ENCODE measurements at places on chromosomes 4 and X.

GRCh38 chr4:180637616-180638015 is 1605.6 kb upstream of the TENM3 start:
- no peak for DNase-seq

GRCh38 chr4:3013839-3014350 is 50.5 kb downstream of the GRK4 start:
- DNase-seq, result no peak

GRCh38 chrX:12526306-12526705 is 264.9 kb upstream of the PRPS2 start:
- DNase-seq, result no peak

DNA sequence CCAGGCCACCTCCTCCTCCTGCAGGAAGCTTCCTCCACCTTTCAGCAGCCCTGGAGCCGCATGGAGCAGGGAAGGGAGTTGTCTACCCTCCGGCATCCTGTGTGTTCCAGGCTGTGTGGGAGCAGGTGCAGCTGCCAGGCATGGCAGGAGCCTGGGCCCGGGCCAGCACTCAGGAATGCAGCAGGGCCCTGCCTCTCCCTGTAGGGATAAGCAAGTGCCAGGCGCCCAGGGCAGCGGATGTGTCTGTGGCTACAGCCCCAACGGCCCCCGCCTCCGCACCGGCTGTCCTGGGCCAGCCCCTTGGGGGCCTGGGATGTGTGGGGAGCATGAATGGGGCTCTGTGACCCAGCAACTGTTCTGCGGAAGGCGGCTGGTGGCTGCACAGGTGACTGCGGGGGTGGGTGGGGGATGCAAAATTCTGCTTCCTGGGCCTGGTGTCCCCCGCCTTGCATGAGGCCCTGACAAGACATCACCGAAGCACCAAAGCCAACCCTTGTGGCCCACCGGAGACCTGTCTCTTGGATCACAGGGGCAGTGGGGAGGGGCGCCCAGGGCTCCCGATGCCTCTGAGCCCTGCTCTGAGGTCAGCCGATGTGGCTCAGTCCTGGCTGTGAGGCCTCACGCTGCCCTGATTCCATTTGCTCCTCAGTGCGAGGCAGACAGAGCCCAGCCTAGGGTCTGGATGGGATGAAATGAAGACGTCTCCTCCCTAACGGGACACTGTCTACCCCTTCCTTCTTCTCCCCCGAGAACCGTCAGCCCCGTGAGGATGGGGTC is 1.4 kb upstream of the DOK7 start:
- DNase-seq, result no peak

GRCh38 chr4:74061430-74061829 is 22.9 kb upstream of the CXCL3 start:
- no peak for DNase-seq

DNA sequence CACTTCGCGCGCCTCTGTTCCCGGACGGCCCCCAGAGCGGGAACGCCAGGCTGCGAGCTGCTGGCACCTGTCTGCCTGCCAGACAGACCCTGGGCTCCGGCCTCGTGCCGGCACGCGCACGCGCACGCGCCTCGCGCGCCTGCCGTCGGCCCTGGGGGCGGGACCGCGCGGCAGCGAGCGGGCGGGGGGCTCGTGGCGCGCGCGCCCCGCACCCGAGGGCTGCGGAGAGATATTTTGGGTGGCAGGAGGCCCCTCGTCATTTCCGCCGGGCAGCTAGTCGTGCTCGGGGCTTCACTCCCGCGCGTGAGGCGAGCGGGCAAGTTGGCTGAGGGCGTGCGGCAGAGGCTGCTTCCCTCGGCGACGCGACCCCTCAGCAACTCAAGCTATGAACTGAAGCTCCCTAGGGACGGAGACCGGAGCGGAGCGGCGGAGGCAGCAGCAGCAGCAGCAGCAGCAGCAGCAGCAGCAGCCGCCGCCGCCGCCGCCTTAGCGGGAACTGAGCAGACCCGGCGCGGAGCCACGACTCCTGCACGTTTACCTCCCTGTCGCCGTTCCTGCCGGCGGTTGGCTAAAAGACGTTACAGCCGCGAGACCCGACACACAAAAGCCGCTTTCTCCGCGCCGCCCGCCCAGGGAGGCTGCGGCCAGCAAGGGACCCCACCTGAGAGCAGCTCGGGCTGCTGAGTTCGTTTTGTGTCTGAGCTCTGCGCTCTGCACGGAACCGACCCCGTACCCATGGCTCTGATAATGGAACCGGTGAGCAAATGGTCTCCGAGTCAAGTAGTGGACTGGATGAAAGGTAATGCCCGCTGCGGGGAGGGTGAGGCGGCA is at the start of gene CNKSR2:
Gene CNKSR2 (plus strand): TSS at position 256 of the 831 bp plus-strand sequence. CDS start 480 bp downstream, at position 736.
- no peak for DNase-seq

DNA sequence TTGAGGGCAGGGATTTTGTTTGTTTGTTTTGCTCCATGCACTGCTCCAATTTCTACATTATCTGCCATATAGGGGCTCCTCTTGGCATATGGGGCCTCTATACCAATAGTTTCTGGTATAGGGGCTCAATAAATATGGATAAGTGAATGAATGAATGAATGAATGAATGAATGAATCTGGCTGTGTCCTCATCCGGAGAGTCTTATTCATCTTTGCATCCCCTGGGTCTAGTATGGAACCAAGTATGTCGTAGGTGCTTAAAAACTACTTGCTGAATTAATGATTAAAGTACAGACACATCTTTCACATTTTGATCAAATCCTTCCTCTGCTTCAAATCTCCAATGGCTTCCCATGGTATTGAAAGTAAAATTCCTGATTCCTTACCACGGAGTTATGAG is 80.1 kb downstream of the DRD5 start:
- no peak for DNase-seq

- no peak for DNase-seq
Observed at GRCh38 chrX:12867685-12868084, 813 bp downstream of the TLR7 start.

DNA sequence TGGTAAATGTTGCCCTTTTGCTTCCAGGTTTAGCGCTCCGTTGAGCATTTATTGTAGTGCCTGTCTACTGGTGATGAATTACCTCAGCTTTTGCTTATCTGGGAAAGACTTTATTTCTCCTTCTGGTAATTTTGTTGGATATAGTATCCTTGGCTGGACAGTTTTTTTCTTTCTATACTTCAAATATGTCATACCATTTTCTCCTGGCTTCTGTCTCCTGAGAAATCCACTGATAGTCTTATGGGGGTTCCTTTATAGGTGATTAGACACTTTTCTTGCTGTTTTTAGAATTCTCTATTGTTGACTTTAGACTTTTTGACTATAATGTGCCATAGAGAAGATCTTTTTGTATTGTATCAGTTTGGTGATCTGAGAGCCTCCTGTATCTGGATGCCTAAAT is 73.5 kb downstream of the ARFIP1 start:
- DNase-seq, result no peak

GRCh38 chrX:108439961-108440696 is 491 bp downstream of the COL4A5 start:
- no peak for DNase-seq

DNA sequence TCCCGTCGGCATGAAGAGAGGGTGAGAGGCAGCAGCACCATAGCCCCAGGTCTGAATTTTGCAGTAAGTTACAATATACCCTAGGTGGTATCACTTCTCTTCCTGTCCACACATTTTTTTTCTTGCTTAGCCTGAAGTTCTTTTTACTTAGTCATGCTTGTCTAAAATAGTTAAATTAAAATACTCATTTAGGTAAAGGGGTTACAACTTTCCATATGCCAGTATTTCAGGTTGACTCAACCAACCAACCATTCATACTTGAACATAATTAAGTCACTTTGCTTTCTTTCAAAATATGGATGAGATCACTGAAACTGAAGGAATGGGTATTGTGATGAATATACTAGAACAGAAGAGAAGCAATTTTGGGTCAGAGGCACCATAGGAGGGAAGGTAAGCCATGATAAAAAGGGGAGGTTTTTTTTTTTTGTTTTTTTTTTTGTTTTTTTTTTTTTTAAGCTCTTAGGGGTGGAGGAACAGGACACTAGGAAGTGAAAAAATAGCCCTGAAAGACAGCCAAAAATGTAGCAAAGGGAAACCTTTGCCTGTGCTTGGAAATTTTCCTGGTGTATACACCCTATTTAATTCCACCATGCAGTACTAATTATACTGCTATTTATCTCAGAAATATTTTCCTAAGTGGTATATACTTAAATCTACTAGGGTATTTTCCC is 41.8 kb downstream of the RPS6KA3 start:
- no peak for DNase-seq

GRCh38 chr4:153138736-153139135 is 65.5 kb upstream of the TRIM2 start:
- no peak for DNase-seq

DNA sequence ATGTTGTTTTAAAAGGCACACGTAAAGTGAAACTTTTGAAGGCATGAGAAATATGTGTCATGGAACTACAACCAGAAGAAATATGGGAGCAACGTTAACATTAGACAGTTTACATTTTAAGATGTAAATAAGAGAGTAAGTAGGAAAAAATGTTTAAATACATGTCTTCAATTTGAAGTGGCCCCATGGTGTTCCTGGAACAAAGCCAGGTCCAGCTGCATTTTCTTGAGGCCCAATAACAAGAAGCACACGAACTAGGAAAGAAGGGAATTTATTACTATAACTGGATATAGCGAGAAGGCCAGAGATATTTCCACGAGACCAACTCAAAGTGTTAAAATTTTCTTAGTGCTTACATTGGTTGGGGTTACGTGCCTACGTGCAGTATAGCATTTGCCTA is 458.1 kb downstream of the KCTD8 start:
- no peak for DNase-seq

GRCh38 chr4:141074098-141074878 is 59.0 kb downstream of the RNF150 start:
- no peak for DNase-seq

- peak; percentile 8 for DNase-seq
Observed at GRCh38 chrX:154353172-154353843, 21.1 kb downstream of the FLNA start.

- no peak for DNase-seq
Observed at GRCh38 chr4:186205156-186205555, 13.8 kb downstream of the CYP4V2 start.

GRCh38 chr4:77586951-77587383 is 18.7 kb upstream of the CXCL13 start:
- DNase-seq, result peak; percentile 63

DNA sequence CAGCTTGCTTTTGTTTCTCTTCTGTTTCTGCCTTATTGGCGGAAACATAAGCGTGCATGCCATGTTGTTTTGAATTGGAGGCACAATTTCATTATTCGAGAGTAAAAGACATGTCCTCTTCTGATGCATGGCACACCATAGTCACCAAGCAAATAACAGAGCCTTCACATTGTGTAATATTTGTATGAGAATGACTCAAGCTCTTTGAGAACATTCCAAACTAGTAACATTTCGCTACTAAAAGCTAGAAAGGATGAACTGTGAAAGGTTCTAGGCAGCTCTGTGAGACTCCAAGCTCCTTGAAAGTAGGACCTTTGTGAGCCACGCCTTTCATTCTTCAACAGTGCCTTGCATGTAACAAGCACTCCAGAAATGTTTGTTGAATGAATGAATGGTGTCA is 9.2 kb upstream of the ANXA3 start:
- DNase-seq, result no peak

DNA sequence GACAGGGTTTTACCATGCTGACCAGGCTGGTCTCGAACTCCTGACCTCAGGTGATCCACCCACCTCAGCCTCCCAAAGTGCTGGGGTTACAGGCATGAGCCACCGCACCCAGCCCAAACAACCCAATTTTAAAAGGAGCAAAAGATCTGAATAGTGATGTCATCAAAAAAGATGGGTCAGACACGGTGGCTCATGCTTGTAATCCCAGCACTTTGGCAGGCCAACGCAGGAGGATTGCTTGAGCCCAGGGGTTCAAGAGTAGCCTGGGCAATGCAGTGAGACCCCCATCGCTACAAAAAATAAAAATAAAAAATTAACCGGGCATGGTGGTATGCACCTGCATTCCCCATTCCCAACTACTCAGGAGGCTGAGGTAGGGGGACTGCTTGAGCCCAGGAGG is 6.1 kb downstream of the ELF2 start:
- no peak for DNase-seq

- no peak for DNase-seq
Observed at GRCh38 chrX:134737061-134737460, 78.8 kb upstream of the PLAC1 start.

GRCh38 chrX:108347800-108348199 is 90.4 kb downstream of the COL4A6 start:
- DNase-seq, result no peak

DNA sequence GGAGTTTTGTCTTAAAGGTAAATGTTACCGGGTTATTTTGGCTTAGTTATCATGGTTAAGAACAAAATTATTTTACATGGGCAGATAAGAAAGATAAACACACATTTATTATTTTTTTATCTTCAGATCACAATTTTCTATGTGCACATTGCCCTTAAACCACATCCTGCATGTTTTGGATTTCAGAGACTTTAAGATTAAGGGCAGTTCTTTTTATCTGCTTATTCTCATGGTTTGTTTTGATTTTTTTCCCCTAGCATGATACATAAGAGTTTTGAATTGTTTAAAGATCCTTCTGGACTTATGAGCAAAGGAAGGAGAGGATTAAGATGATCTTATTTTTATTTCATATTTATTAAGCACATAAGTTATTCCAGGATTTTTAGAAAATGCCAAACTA is 190.1 kb upstream of the BMP3 start:
- no peak for DNase-seq
